ENCODE measurements at places on chromosomes 1 and 21.

DNA sequence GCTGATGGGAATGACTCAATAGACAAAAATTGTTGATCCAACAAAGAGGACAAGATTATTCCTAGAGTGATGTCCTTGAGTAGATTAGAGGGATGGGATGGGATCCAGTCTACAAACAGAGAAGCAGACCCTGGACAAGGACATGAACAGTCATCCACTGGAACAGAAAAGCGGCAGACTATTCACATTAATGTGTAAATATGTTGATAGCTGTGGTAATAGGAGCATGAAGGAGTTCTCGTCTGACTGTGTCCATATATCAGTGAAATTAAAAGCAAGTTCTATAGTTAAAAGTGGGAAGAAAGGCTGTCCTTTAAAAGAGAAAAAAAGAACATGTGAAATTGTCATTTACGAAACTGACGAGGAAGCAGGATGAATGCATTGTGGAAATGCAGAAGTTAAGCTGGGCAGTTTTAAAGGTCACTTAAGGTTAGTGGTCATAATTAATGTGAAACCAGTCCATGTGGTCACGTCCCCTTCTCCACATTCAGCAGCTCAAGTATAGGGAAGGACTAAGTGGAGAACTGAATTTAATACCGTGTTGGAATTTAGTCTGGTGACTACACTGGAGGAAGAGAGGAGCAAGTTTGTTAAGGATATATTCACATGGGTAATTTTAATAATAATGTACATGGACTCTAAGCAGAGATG lies 62.1 kb downstream of the PIK3R3 start:
- no peak for DNase-seq

DNA sequence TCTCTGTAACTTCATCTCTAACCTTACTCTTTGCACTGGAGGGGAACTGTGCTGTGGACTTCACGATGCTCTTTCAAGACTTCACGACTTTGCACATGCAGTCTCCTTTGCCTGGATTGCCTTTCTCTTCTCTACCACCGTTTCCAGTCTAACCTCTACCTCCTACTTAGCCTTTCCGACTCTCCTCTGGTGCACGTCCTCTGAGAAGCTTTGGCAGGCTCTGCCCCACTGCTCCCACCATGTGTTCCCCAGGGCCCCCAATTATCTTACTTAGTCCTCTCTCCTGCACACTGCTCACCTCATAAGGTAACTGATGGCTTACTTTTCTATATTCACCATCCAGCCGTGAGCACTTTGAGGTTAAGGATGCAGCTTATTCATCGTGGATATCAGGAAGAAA lies 101.7 kb upstream of the GJB5 start:
- no peak for DNase-seq

DNA sequence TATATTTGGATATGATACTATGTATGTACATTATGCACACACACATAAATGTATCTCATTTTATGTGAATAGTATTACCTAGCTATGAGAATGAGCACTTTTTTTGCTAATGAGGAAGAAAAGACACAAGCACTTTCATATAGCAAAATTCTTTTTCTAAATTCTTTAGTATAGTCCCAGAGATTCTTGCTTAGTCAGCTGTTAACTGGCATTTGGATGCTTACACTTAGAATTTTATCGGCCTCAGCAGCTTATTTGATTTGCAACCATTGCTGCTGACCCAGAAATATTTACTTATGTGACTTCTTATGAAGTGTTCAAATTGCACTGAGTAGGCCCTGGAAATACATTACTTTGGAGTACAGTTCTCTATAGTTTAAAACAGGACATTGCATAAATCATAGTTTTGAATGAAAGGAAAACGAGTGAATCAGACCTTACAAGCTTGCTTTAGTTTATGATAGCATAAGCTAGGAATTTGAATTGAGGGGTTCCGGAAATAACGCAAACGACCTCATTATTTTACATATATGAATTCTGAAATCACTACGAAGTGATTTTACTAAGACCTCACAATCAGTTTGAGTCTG lies 653.9 kb upstream of the NEGR1 start:
- DNase-seq: peak; percentile 16

DNA sequence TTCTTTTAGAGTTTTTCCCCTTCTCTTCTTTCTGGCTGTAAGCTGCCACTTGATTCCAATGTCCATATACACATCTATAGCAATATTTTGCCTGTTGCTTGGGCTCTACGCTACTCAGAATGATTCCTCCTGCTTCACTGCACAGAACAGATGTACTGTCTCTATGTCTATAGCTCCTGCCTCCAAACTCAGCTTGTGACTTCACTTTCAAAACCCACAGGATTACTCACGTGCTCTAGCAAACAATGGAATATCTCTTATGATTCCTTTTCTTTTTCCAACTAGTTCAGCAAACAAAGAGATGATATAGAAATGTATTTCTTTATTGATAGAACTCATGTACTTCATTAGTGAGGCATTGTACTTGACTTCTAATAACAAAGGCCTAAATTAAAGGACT lies 80.5 kb upstream of the SOX13 start:
- peak; percentile 13 for DNase-seq

DNA sequence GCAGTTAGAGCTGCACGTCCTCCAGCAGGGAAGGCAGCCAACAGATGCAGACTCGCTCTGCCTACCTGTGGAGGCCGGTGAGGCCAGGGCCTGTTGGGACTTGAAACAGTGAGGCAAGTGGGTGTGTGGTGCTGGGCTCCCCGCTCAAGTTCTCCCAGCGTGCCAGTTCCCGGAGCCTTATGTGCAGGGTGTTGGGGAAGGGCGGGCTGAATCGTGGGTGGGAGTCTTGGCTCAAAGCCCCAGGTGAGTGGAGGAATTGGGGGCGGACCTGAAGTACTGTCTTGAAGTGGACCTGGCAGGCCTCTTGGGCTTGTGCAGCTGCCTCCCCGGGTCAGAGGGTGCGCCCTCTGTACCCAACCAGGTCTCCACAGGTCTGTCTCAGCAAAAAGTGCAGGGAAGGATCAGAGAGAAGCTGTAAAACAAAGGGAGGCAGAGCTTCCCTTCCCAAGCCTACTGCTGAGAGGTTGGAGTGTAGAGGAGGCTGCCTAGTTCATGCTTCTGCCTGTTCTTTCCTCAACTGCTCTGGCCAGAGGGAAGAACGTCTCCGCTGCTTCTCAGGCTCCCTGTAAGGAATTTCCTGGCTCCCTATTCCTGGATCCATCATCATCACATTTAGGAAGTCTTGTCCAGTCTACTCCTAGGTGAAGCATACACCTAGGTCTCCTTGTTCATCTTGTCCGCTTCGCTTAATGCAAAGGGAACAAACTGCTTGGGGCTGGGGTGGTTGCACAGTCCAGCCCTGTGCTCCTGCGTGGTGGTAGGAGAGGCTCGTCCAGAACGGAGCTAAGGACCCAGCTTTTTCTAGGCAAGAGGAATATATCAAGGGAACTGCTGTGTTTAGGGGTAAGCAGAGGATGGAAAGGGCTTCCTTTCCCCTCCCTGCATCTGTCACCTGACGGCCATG lies 14.9 kb downstream of the UTP11 start:
- DNase-seq: no peak

DNA sequence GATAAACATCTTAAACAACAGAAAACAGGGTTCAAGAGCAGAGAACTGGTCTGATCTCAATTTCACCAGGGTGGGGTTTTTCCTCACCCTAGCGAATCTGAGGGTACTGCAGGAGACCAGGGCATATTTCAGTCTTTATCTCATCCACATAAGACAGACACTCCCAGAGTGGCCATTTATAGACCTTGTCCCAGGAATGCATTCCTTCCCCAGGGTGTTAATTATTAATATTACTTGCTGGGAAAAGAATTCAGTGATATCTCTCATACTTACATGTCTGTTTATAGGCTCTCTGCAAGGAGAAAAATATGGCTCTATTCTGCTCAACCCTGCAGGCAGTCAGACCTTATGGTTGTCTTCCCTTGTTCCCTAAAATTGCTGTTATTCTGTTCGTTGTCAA lies 84.1 kb downstream of the LYPLAL1 start:
- no peak for DNase-seq

- DNase-seq: peak; percentile 72
Measured at GRCh38 chr1:117928881-117929342, 509 bp downstream of the GDAP2 start.

GRCh38 chr1:5796028-5796427 lies 196.2 kb downstream of the NPHP4 start:
- no peak for DNase-seq

- DNase-seq: no peak
Measured at GRCh38 chr1:111467865-111468716, 5.7 kb upstream of the C1orf162 start.

GRCh38 chr1:15758343-15758931 lies at the start of gene FBLIM1:
Gene FBLIM1 (plus strand): TSS chr1:15758795. CDS start chr1:15764984, 6,189 bp downstream.
- no peak for DNase-seq

GRCh38 chr1:8572106-8572505 lies 245.3 kb downstream of the RERE start:
- no peak for DNase-seq

DNA sequence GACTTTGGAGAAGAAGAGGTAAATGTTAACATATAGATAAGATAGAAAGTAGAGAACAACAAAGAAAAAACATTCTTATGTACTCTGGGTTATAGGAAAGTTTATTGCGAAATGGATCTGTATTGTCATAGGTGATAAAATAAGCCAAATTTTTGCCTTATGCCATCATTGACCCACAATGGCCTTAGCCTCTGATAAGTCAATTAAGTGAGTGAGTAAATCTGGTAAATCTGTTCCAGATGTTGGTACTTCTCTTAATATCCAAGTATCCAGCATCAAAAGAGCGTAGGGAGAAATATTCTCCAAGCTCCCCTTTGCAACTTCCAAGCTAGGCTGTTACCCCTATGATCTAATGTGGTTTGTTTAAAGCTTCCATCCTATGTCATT lies 38.3 kb upstream of the CLCA4 start:
- no peak for DNase-seq

GRCh38 chr21:16420031-16420724 lies 690.4 kb downstream of the USP25 start:
- peak; percentile 87 for DNase-seq

GRCh38 chr1:89671775-89672488 lies 39.0 kb downstream of the LRRC8C start:
- no peak for DNase-seq

- DNase-seq: no peak
Measured at GRCh38 chr1:152743371-152744145, 14.3 kb upstream of the KPRP start.

DNA sequence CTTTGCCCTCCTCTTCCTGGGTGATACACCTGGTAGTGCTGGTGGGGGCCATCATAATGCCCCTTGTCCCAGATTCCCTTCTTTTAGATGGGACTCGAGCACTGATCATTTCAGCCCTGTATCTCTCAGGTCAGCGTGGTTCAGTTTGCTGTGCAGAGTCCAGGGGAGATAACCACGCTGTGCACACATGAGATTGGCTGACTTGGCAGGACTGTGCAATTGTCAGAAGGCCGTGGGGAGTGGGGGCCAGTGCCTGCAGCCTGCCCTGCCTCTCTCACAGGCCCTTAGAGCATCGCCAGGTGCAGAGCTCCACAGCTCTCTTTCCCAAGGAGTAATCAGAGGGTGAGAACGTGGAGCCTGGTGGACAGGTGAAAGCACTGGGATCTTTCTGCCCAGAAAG lies 15.2 kb downstream of the EPHX1 start:
- no peak for DNase-seq

DNA sequence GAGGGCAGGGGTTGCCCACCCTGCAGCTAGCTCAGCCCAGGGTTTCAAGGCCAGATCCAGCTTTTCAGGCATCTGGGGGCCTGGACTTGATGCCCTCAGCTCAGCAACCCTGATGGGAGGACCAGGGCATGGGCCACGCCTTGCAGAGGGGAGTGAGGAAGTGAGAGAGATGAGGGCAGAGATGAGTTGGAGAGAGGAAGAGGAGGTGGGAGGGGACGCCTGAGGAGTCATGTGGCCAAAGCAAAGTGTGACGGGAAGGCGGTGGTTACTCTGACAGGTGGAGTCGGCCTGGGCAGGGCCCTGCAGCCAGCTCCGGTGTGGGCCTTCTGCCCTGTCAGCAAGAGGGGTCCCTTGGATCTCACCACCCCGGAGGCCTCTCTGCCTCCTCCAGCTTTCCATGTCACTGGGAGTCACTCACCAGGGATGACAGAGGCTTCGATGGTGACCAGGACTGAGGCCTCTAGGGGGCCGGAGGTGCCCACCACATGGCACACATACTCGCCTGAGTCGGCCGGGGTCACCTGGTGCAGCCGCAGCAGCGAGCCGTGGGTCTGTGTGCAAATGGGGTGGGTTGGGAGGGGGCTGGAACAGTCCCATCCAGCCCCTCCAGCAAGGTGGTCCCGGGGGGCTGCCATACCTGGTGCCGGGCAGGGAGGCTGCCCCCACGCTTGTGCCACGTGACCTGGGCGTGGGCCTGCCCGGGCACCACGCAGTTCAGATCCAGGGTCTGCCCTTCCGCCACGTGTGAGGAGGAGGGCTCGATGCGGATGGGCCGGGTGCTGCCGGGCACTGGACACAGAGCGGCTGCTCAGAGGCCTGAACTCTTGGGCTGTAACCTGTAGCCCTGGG lies 40.4 kb downstream of the LDLRAD2 start:
- DNase-seq: no peak

GRCh38 chr1:184072376-184072775 lies 20.8 kb downstream of the TSEN15 start:
- DNase-seq: no peak

DNA sequence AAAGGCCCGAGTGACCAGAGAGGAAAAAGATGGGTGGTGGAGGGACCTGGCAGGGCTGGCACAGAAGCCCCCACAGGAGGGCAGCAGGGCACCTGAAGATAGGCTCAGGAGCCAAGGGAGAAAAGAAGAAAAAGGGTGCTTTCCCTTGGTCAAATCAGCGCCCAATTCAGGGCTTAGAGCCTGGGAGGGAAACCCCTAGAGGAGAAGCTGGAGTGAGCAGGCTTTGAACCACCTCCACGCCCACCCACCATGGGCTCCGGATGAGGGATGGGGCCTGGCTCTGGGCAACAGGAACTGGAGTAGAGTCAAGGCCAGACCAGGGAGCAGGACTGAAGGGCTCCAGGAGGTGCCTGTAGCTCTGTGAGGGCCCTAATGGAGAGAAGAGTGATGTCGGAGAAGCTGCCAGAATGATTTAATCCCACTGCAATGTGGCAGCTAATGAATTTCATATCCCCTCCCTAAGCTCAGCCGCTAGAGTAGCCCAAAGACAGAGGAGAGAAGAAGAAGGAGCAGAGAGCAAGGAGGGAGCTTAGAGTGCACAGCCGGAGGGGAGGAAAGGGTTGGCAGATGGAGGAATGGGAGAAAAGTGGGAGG lies 12.0 kb upstream of the PRELP start:
- DNase-seq: peak; percentile 35

GRCh38 chr1:74205266-74205665 lies 7.2 kb downstream of the FPGT start:
- peak; percentile 25 for DNase-seq

Data from choroid plexus epithelial cell (primary cell).